ENCODE measurements at places on chromosomes 5 and 9.
A peak's percentile ranks its signal among the peaks of the same experiment; 100 is the strongest.

DNA sequence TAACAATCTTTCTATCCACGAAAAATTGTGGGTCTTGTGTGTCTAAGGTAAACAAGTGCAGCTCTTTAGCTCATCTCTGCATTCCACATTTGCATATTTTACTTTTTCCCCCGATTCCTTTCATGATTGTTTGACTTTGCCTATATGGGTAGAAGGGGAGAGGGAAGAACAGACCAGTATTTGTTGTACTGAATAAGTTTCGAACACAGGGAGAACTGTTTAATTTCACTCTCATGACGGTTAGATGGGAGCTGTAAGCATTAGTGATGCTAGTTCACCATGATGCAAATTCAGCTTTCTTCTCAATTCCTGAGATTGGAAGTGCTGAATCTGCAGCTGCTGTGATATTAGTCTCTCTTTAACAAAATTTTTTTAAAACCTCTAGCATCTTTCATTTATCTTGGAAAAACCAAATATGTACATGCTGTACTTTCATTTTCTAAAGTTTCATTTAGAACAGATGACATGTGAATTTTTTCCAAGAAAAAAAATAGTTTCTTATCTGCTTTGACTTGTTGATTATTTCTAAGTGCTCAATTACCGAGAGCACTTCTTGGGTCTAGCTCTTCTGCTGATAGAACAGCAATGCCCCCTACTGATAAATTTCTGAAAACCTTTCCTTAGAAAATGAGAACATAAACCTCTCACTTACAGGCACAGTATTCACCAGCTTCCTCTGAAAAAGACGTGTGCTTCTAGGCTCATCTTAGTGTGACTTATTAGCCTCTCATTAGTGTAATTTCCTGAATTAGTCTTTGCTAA lies 149.5 kb downstream of the BAAT start:
- no peak for DNase-seq

GRCh38 chr5:177189416-177189815 lies 55.8 kb downstream of the NSD1 start:
- no peak for DNase-seq

- no peak for DNase-seq
Observed at GRCh38 chr9:89807101-89807395, 202.2 kb downstream of the GADD45G start.

GRCh38 chr5:14809369-14810155 lies 62.0 kb downstream of the ANKH start:
- peak; percentile 79 for DNase-seq

DNA sequence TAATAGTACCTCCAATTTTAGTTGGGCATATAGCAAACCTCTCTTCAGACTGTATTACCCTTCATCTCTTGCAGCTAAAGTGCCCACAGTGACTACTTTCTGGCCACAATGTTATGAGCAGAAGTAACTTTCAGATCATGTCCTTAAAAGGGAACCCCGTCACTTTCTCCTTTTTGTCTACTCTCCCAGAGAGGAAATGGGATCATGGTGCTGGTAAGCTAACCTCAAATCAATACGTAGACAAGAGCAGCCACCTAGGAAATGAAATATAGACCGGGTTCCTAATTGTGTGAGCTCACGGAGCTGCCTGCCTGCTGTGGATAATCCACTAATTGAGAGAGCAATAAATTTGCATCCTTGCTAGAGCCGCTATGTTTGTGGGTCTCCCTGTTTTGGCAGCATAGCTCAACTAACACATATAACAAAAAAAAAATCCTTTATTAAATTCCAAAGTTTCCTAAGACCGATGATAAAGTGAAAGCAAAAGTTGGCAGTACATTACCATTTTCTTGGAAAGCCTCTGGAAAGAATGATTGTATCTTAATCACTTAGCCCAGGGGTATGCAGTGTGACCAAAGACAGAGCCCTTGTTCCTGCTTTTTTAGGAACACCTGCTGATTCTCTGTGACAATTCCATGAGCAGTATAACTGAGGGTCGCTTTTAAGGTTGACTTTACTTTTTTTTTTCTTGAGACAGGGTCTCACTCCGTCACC lies 5.6 kb upstream of the IL7R start:
- DNase-seq: no peak

GRCh38 chr9:117815315-117815714 lies 111.1 kb downstream of the TLR4 start:
- no peak for DNase-seq

DNA sequence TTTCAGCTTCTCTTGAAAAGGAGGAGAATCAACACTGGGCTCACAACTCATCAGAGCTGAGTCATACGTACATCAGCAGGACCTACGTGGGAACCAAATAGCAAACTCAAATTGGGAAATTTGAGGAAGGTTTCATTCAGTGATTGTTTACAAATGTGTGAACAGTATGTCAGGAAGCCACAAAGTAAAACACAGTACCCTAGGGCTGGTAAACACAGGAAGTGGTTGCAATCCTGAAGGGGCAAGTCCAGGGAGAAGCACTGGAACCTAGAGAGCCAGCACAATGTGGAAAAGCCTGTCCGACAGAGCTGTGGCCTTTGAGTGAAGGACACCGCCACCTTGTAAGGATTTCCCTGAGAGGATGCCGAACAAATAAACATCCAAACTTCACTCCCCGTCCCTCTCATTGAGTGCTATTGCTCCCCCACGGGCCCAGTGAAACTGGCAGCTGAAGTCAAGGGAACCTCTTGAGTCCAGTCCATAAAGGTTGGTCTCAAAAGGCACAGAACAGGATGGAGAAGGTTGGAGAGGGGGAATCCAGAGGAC lies 26.7 kb upstream of the RICTOR start:
- DNase-seq: no peak

DNA sequence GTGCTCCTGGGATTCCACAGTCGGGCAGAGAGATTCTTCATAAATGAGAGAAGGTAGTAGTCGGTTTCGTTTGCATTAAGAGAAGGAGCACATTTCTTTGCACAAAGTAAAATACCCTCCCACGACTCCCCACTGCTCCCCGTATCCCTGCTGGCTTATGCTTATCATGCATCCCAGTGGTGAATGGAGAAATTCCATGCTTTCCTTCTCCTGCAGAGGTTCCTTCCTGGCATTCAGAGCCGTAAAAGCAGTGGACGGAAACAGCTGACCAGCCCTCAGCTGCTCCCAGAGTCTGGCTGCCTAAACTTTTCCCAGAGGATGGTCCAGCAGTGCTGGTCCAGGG lies 93.1 kb downstream of the C9orf152 start:
- DNase-seq: no peak

GRCh38 chr9:79041266-79041665 lies 530.5 kb upstream of the TLE4 start:
- no peak for DNase-seq

GRCh38 chr9:14310311-14310710 lies 3.6 kb downstream of the NFIB start:
- no peak for DNase-seq

- DNase-seq: no peak
Observed at GRCh38 chr9:100012279-100012678, 86.5 kb downstream of the ERP44 start.

- peak; percentile 13 for DNase-seq
Observed at GRCh38 chr9:135079676-135080075, 7.8 kb upstream of the OLFM1 start.

DNA sequence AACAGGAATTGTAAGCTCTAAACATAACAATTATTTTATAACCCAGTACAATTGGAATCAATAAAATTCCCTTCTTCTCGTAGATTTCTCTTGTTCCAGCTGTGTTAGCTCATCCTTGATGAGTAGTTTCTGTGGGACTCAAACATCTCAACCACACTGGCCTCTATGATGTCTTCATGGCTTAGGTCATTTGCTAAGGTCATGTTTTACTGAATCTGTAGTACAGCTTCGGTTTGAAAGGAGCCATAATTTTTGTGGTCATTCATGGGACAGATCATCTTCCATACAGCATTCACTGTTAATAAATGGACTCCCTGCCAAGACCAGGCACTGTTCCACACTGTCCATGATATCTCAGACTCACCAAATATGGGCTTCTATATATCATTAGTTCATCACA lies 369.0 kb upstream of the RFX3 start:
- no peak for DNase-seq

GRCh38 chr5:19987612-19988361 lies at the start of gene CDH18:
CDH18 (minus strand) TSS chr5:19988200; CDS start chr5:19838986, 149,214 bp downstream.
- no peak for DNase-seq

GRCh38 chr5:136057401-136058038 lies 28.7 kb downstream of the TGFBI start:
- DNase-seq: no peak

Data from activated CD8-positive, alpha-beta memory T cell treated with anti-CD3 and anti-CD28 coated beads, Interleukin-2, amount 50 U/mL, for 48 hours (primary cell).